Cardiac muscle cell (in vitro differentiated cells and primary cell): ENCODE measurements at places on chromosomes 1 and 21. TPM values are rescaled to one million over a fixed set of nuclear protein-coding genes. Genes with fewer than 3 reads are reported as not detected.

DNA sequence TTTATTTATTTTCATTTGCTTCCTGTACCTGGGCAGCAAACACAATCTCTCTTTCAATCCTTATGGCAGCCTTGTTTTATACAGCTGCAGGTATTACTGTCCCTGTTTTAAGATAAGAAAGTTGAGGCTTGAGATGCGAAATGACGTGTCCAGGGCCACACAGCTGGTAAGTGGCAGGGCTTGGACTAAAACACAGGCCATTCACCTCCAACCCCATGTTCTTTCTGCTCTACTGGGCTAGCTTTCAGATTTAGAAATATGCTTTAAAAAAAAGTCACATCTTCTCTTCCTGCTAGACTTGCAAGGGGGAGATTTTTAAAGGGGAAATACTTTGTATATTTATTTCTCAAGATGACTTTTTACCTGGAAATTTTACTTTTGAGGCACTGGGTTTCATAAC is 62.8 kb downstream of the CNST start:
- DNase-seq: no peak

DNA sequence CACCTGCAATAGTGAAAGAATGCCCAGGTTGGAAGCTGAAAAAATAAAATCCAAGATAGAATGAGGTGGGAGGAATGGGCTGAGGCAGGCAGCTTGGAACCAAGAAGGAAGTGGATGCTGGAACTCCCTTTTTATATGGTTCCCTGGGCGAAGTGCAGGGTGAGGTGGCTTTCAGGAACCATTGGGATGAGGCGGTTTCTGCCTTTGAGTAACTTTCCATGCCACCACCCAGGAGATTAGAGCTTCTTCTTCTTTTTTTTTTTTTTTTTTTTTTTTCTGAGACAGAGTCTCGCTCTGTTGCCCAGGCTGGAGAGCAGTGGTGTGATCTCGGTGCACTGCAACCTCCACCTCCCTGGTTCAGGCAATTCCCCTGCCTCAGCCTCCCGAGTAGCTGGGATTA is 17.8 kb upstream of the MRPS6 start:
- no peak for DNase-seq

DNA sequence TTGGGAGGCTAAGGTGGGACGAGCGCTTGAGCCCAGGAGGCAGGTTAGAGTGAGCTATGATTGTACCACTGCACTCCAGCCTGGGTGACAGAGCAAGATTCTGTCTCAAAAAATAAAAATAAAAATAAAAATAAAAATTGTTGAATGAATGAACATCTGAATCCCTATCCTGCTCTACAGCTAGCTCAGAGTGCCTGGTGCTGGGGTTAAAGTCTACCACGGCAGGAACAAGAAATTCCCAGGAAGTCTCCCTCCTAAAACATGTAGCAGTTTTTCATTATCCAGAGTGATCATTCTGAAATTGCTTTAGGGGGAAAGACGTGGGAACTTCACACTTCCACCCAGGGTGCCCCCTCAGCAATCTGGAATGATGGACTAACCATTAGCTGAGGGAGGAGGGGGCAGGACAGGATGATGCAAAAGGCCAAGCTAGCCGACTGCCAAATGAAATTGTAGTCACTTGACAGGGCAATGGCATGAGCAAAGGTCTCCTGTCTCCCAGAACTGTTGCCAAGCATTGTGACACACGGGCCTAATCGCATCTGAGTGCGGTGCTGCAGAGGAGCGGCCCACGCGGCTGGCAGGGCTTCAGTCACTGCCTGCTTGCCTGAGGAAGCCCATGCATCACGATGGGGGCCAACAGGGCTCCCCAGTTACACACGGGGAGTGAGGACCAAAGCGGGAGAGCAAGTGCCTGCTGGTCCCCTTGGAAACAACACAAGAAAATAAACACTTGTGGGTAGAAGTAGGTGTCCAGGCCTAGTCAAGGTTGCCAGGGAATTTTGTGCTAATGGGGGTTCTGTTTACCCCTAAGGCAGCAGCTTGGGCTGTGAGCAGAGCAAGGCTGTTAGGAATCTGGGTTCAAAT is 85.7 kb downstream of the NENF start:
- DNase-seq: peak; percentile 79

The CD247 gene
- total RNA-seq: 0.56 and 0.80 TPM in 2 replicates

The CEP170 gene
- 36.7 and 76.9 TPM in 2 replicates for total RNA-seq

The MYBPH gene
- total RNA-seq: 0.53 and 1.4 TPM in 2 replicates
